Naive thymus-derived CD4-positive, alpha-beta T cell (primary cell): ENCODE measurements at places on chromosomes 11 and 22.

GRCh38 chr11:128036556-128037093 is 550.7 kb downstream of the ETS1 start:
- H3K27me3 ChIP-seq = no peaks in the 10 kb centered on the region
- peaks cover 66% of the 10 kb centered on the region for H3K4me1 ChIP-seq
- no peaks in the 10 kb centered on the region for H3K36me3 ChIP-seq
- peak overlapping the region; percentile 38 for H3K4me3 ChIP-seq
- DNase-seq = no peak
- H3K27ac ChIP-seq = no peak overlapping the region

- H3K36me3 ChIP-seq = no peaks in the 10 kb centered on the region
- H3K27me3 ChIP-seq = no peaks in the 10 kb centered on the region
- no peak overlapping the region for H3K4me3 ChIP-seq
- no peaks in the 10 kb centered on the region for H3K4me1 ChIP-seq
These were observed 1152.4 kb downstream of the LRRC4C start for GRCh38 chr11:40306938-40307548.

GRCh38 chr22:45678961-45679912 is 7.6 kb downstream of the ATXN10 start:
- no peaks in the 10 kb centered on the region for H3K27me3 ChIP-seq
- no peak overlapping the region for H3K4me3 ChIP-seq
- H3K27ac ChIP-seq = no peak overlapping the region
- no peaks in the 10 kb centered on the region for H3K36me3 ChIP-seq
- peaks cover 3% of the 10 kb centered on the region for H3K4me1 ChIP-seq
- DNase-seq = no peak

DNA sequence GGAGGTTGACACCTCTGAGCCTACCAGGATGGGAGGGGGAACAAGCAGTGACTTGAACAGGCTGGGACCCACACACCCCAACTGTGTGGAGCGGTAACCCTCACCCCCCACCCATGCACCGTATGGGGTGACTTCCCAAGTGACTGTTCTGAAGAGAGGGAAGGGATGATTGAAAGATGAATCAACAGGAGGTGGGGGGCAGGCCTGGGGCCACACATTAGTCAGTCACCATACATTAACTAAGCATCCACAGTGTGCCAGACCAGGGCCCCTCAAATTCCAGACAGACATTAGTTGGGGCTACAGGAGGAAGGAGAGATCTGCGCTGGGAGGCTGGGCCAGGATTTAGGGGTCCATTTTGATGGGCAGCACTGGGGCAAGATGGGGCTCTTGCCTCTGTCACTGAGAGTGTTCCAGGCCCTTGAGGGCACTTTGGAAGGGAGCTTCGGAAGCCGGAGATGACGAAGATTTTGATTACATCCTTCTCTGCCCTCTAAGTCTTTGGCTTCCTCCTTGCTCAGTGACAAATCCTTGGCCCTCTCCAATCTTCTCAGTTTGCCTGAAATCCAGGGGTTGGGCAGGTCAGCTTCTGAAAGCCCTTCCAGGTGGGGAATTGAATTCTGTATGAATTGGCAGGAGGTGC is 966 bp downstream of the SMTN start:
- no peaks in the 10 kb centered on the region for H3K27me3 ChIP-seq
- peaks cover 39% of the 10 kb centered on the region for H3K4me1 ChIP-seq
- DNase-seq = no peak
- H3K36me3 ChIP-seq = no peaks in the 10 kb centered on the region
- H3K27ac ChIP-seq = no peak overlapping the region

- H3K27me3 ChIP-seq = no peaks in the 10 kb centered on the region
- H3K4me1 ChIP-seq = no peaks in the 10 kb centered on the region
- no peak overlapping the region for H3K4me3 ChIP-seq
- H3K36me3 ChIP-seq = no peaks in the 10 kb centered on the region
These were observed 51.7 kb downstream of the PPP2R1B start for GRCh38 chr11:111714522-111714921.

DNA sequence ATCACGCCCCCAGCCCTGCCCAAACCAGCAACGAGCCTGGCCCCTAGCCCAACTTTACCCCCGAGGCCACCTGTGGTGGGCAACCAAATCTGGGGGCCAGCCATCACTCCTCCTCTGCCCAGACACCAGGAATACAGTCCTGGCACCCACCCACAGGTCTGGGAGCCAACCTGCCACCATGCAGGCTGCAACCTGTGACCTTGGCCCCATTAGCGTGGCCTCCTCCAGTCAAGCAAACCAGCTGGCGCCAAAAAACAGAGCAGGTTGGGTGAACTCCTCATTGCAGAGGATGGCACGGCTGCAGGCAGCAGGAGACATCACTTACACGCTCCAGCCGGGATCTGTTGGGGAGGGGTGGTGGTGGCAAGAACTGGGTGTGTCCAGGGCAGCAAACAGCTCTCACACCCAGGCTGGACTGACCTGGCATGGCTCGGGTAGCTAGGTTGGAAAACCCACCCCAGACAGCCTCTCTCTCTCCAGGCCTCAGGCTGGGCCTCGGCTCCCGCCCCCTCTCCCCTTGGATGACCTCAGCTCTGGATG is 65.5 kb upstream of the TCF20 start:
- H3K27ac ChIP-seq = no peak overlapping the region
- no peak overlapping the region for H3K4me3 ChIP-seq
- no peaks in the 10 kb centered on the region for H3K36me3 ChIP-seq
- DNase-seq = no peak

GRCh38 chr11:72829884-72830533 is 15.8 kb downstream of the ATG16L2 start:
- H3K4me3 ChIP-seq = no peak overlapping the region
- no peak overlapping the region for H3K27ac ChIP-seq
- no peaks in the 10 kb centered on the region for H3K27me3 ChIP-seq
- H3K4me1 ChIP-seq = peaks cover 4% of the 10 kb centered on the region
- DNase-seq = no peak
- H3K36me3 ChIP-seq = peaks cover 43% of the 10 kb centered on the region

DNA sequence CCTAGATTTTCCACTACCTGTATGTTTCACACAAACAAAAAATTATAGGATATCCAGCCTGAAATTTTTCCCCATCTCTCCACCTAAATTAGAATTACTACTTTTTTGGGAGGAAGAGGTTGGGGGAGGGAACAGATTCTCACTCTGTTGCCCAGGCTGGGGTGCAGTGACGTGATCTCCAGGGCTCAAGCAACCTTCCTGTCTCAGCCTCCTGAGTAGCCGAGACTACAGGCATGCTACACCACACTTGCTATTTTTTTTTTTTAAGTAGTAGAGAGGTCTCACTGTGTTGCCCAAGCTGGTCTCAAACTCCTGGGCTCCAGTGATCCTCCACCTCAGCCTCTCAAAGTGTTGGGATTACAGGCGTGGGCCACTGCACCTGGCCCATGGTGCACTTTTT is 9.5 kb downstream of the JAML start:
- H3K4me1 ChIP-seq = peaks cover 50% of the 10 kb centered on the region
- no peak overlapping the region for H3K4me3 ChIP-seq
- H3K27me3 ChIP-seq = no peaks in the 10 kb centered on the region
- DNase-seq = no peak
- H3K27ac ChIP-seq = peak overlapping the region; percentile 40

GRCh38 chr11:115423728-115424459 is 80.3 kb downstream of the CADM1 start:
- H3K4me3 ChIP-seq = no peak overlapping the region
- H3K27ac ChIP-seq = no peak overlapping the region
- no peaks in the 10 kb centered on the region for H3K27me3 ChIP-seq
- H3K4me1 ChIP-seq = no peaks in the 10 kb centered on the region
- H3K36me3 ChIP-seq = no peaks in the 10 kb centered on the region
- DNase-seq = no peak

DNA sequence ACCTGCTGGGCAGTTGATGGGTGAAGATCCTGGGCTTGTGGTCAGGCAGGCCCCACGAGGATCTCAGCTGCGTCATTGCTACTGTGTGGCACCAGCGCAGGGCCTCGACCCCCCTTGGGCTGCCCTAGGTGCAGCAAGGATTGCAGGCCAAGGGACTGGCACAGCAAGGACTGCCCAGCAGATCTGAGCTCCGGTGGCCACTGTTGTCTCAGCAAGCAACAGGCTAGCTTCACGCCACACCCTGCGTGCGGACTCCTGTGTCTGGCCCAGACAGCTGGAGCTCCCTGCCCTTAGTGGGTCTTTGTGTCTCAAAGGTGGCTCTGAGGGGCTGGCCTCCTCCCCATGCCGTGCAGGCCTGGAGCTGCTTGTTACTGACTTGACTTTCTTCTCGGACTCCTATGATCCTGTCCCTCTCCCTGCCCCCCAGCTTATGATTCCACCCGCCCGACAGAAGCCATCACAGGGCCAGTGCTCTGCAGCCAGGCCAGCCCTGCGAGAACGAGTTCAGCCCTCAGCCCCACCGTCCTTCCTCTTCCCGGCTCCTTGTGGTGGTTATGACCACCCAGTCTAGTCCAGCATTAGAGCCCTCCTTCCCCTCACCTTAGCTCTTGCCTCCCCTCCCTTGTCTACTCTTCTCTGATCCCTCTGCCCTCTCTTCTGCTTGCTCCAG is 295.6 kb downstream of the TBC1D22A start:
- no peak overlapping the region for H3K4me3 ChIP-seq
- H3K36me3 ChIP-seq = no peaks in the 10 kb centered on the region

GRCh38 chr22:41030891-41031290 is 61.5 kb upstream of the EP300 start:
- no peak overlapping the region for H3K27ac ChIP-seq
- no peak for DNase-seq
- no peaks in the 10 kb centered on the region for H3K27me3 ChIP-seq
- H3K36me3 ChIP-seq = no peaks in the 10 kb centered on the region
- H3K4me1 ChIP-seq = no peaks in the 10 kb centered on the region
- H3K4me3 ChIP-seq = no peak overlapping the region

DNA sequence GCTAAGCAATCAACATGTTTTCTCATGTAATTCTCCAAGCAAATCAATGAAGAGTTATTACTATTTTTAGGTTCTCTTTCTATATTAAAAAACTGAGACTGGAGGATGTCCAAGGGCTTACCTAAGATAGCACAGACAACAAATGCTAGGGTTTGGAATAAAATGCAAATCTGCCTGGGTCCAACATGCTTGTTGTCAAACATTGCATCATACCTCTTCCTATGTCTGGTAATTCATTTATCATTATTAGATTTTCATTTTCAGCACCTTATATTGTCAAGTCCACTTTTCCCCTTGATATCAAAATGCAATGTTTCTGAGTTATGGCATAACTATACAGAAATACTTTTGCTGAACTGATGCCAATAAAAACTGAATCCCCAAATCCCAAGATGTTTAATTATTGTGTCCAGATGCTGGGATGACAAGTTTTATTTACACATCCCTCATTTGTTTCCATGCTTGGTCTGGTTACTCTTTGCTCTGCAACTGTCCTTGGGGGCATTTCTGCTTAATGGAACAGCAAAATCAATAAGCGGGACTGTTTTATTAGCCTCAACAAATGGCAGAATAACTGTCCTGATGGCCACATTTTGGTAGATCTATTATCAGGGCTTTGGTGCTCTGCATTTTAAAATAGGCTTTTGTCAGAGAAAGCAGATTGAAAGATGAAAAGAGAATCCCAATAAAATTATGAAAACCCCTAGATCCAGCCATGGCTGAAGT is 86.0 kb downstream of the C11orf87 start:
- no peak for DNase-seq
- no peak overlapping the region for H3K4me3 ChIP-seq
- H3K36me3 ChIP-seq = no peaks in the 10 kb centered on the region
- no peaks in the 10 kb centered on the region for H3K4me1 ChIP-seq

GRCh38 chr11:28673691-28674432 is 565.7 kb downstream of the METTL15 start:
- H3K27me3 ChIP-seq = no peaks in the 10 kb centered on the region
- DNase-seq = no peak
- no peak overlapping the region for H3K4me3 ChIP-seq
- no peaks in the 10 kb centered on the region for H3K4me1 ChIP-seq
- no peak overlapping the region for H3K27ac ChIP-seq

DNA sequence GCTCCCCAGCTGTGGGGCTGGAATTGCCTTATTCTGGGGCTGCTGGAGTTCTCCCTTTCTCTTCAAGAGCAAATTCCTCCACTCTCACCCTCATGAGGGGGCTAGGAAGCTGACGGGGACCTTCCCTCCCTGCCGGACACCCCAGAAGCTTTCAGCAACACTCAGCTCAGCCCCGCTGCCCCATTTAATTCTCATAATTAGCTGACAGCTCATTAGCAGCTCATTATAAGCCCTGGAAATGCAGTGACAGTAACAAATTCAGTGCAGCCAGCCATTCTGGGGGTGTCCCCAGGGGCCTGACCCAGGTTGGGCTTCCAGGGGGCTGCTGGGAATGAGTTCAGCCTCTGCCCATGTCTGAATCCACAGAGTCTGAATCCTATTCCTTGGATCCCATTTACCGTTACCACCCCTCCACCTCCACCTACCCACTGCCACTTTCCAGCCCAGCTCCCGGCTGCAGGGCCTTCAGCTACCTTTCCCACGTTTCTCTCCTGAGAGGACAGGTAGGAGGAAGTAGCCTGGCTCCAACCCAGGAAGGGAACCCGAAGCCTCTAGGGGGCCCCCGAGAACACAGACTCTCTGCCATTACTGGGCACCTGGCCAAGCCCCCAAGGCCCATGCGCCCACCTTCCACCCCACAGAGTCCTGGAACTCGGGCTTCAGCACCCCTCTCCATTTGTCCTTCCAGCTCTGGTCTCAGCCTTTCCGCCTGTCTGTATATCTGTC is 101.7 kb upstream of the LMO1 start:
- H3K27ac ChIP-seq = no peak overlapping the region
- H3K36me3 ChIP-seq = no peaks in the 10 kb centered on the region
- no peaks in the 10 kb centered on the region for H3K27me3 ChIP-seq

GRCh38 chr11:73397468-73398131 is 21.4 kb downstream of the RELT start:
- peaks cover 3% of the 10 kb centered on the region for H3K36me3 ChIP-seq
- no peaks in the 10 kb centered on the region for H3K4me1 ChIP-seq
- H3K4me3 ChIP-seq = no peak overlapping the region

GRCh38 chr11:106409222-106409621 is 331.8 kb downstream of the AASDHPPT start:
- H3K36me3 ChIP-seq = no peaks in the 10 kb centered on the region
- no peaks in the 10 kb centered on the region for H3K4me1 ChIP-seq
- no peak overlapping the region for H3K4me3 ChIP-seq
- no peaks in the 10 kb centered on the region for H3K27me3 ChIP-seq

- no peaks in the 10 kb centered on the region for H3K27me3 ChIP-seq
- no peaks in the 10 kb centered on the region for H3K4me1 ChIP-seq
- DNase-seq = no peak
These were observed 129.3 kb upstream of the NECTIN1 start for GRCh38 chr11:119858288-119858687.

GRCh38 chr11:119030029-119030328 is 698 bp downstream of the SLC37A4 start:
- peak overlapping the region; percentile 91 for H3K4me3 ChIP-seq
- H3K27me3 ChIP-seq = no peaks in the 10 kb centered on the region
- no peak for DNase-seq
- H3K27ac ChIP-seq = peak overlapping the region; percentile 79

GRCh38 chr11:94793822-94794221 is 25.7 kb downstream of the AMOTL1 start:
- H3K27me3 ChIP-seq = no peaks in the 10 kb centered on the region
- H3K4me1 ChIP-seq = no peaks in the 10 kb centered on the region
- no peaks in the 10 kb centered on the region for H3K36me3 ChIP-seq
- H3K4me3 ChIP-seq = no peak overlapping the region

GRCh38 chr11:104771763-104772162 is 126.5 kb downstream of the CASP12 start:
- H3K4me3 ChIP-seq = no peak overlapping the region
